ENCODE measurements at places on chromosomes 7 and 10. TPM values are rescaled to one million over a fixed set of nuclear protein-coding genes. Genes with fewer than 3 reads are reported as not detected.

GRCh38 chr10:11678074-11678793, 63.9 kb upstream of the ECHDC3 start:
- H3K4me3 ChIP-seq = no peak overlapping the region
- no peaks in the 10 kb centered on the region for H3K36me3 ChIP-seq

DNA sequence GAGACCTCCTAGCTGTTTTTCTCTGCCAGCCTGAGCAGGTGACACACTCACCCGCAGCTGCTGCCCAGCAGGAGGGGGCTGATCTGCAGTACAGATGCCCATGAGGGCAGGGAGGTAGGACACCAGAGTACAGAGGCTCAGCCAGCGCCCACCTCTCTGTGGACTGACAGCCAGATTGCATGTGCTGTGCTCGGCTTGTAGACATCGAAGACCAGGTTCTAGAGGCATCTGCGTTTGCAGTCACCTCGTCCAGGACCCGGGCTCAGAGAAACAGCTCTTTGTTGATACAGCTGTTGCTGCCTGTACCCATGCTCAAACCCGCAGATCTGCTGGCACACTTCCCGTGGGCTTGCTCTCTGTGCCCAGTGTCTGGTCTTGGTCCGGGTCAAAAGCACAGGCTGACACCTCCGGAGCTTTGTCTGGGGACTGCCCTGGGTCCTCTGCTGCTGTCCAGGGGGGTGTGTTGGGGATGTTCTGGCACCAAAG, 224.7 kb downstream of the GLRX3 start:
- peaks cover 2% of the 10 kb centered on the region for H3K27me3 ChIP-seq
- H3K36me3 ChIP-seq = no peaks in the 10 kb centered on the region
- no peak overlapping the region for H3K27ac ChIP-seq
- H3K4me3 ChIP-seq = no peak overlapping the region

The KLHL7 gene
- 20.9 TPM for total RNA-seq

- H3K4me1 ChIP-seq = peaks cover 12% of the 10 kb centered on the region
- H3K27ac ChIP-seq = no peak overlapping the region
- no peaks in the 10 kb centered on the region for H3K36me3 ChIP-seq
- no peaks in the 10 kb centered on the region for H3K27me3 ChIP-seq
- no peak overlapping the region for H3K4me3 ChIP-seq
Measured at GRCh38 chr7:12572941-12573575, 2.5 kb downstream of the SCIN start.

DNA sequence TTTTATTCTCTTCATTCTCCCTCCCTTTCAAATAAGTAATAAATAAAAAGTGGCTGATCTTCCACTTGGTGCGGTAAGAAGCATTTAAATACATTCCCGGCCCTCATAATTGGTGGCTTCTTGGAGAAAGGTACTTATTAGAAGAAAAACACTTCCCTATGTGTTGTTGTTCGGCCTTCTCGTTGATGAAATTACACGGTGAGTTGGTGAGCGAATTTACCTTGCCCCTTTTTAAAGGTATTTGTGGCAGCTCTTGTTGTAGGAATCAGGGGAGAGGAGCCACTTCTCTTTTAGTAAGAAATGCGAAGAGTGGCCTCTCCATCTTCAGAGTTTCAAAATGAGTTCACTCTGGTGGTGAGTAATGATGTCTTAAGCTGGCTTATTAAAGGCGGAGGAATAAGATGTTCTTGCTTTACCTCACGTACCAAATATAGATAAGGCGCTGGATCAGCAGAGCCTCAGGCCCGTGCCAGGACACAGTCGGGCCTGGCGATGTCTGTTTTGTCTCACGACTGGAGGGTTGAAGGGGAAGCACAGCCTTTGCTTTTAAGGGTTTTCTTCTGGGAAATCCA, 135.9 kb downstream of the CUX1 start:
- no peaks in the 10 kb centered on the region for H3K27me3 ChIP-seq
- H3K4me3 ChIP-seq = no peak overlapping the region
- no peak for DNase-seq
- peak overlapping the region; percentile 95 for H3K27ac ChIP-seq
- H3K4me1 ChIP-seq = peaks cover 16% of the 10 kb centered on the region

- H3K27ac ChIP-seq = no peak overlapping the region
- no peaks in the 10 kb centered on the region for H3K27me3 ChIP-seq
- DNase-seq = no peak
- H3K36me3 ChIP-seq = no peaks in the 10 kb centered on the region
- H3K4me1 ChIP-seq = no peaks in the 10 kb centered on the region
Measured at GRCh38 chr7:48280100-48280499, 108.8 kb downstream of the ABCA13 start.

- H3K27me3 ChIP-seq = no peaks in the 10 kb centered on the region
- no peaks in the 10 kb centered on the region for H3K36me3 ChIP-seq
- H3K4me3 ChIP-seq = no peak overlapping the region
- H3K27ac ChIP-seq = peak overlapping the region; percentile 65
Measured at GRCh38 chr7:137933270-137934017, 68.4 kb downstream of the CREB3L2 start.

- H3K36me3 ChIP-seq = no peaks in the 10 kb centered on the region
- H3K4me3 ChIP-seq = no peak overlapping the region
- no peaks in the 10 kb centered on the region for H3K4me1 ChIP-seq
- H3K27me3 ChIP-seq = no peaks in the 10 kb centered on the region
- DNase-seq = no peak
Measured at GRCh38 chr10:45058580-45058979, 57.9 kb downstream of the ZNF22 start.

- H3K27ac ChIP-seq = no peak overlapping the region
- H3K4me1 ChIP-seq = no peaks in the 10 kb centered on the region
- H3K4me3 ChIP-seq = no peak overlapping the region
- no peaks in the 10 kb centered on the region for H3K27me3 ChIP-seq
Measured at GRCh38 chr7:158611541-158611940, 23.9 kb upstream of the PTPRN2 start.

GRCh38 chr10:69948261-69948660, 104.4 kb upstream of the MACROH2A2 start:
- H3K27ac ChIP-seq = no peak overlapping the region
- no peaks in the 10 kb centered on the region for H3K36me3 ChIP-seq
- H3K4me3 ChIP-seq = no peak overlapping the region

The NEBL gene
- total RNA-seq = 74.7 TPM

The ZNF853 gene
- total RNA-seq = 7.6 TPM

The ADCY1 gene
- 0.34 TPM for total RNA-seq

DNA sequence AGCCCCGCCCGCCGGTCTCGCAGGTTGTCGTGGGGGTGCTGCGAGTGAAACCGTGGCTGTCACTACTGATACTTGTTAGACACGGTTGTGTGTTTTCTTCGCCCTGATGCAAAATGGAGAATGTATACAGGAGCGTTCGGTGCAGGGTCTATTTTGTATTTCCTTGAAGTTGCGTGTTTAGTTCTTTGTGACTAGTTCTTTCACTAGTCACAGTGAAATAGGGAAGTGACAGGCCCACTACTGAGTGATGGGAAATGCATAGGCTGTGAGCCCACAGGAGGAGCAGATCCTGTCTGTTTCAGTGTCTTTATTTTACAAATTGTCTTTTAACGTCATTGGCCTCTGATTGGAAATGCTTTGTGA, 675 bp downstream of the ABRAXAS2 start:
- peak overlapping the region; percentile 94 for H3K27ac ChIP-seq
- H3K4me3 ChIP-seq = peak overlapping the region; percentile 100
- no peaks in the 10 kb centered on the region for H3K36me3 ChIP-seq
- peak; percentile 5 for DNase-seq

The CNOT4 gene
- total RNA-seq = 16.2 TPM

The FAM131B gene
- 0.80 TPM for total RNA-seq

GRCh38 chr10:15681076-15681475, 38.6 kb downstream of the ITGA8 start:
- peaks cover 2% of the 10 kb centered on the region for H3K36me3 ChIP-seq
- no peaks in the 10 kb centered on the region for H3K27me3 ChIP-seq
- no peak overlapping the region for H3K27ac ChIP-seq
- peak; percentile 91 for DNase-seq
- no peak overlapping the region for H3K4me3 ChIP-seq

GRCh38 chr7:79301419-79301818, 152.0 kb downstream of the MAGI2 start:
- no peaks in the 10 kb centered on the region for H3K36me3 ChIP-seq
- DNase-seq = no peak
- H3K4me3 ChIP-seq = no peak overlapping the region
- H3K4me1 ChIP-seq = no peaks in the 10 kb centered on the region

The GAD2 gene
- total RNA-seq = not detected

DNA sequence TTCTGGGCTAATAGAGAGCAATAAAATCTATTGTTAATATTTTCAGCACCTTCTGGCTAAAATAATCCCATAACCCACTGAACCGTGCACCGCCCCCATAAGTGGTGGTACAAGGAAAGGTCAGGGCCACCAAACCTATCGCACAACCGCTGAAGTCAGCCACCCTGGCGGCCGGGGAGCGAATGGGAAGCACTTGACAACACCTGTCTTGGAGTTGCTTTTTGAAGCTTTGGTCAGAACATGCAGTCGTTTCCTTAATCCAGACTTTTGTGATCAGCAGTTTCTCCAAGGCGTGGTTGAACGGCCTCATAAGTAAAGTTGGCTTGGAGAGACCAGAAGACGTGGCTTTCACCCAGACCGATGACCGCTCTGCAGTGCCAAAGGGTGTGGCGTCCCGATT, 97.4 kb downstream of the DNAJB6 start:
- no peaks in the 10 kb centered on the region for H3K4me1 ChIP-seq
- no peak for DNase-seq
- no peak overlapping the region for H3K4me3 ChIP-seq
- H3K27ac ChIP-seq = no peak overlapping the region
- no peaks in the 10 kb centered on the region for H3K36me3 ChIP-seq

Data from lung (tissue), 17 donors.